Cortex of kidney (tissue), 1 donor: ENCODE measurements at places on chromosomes 4 and X.

GRCh38 chr4:106893395-106893881 lies 142.7 kb downstream of the DKK2 start:
- no peak for DNase-seq

- DNase-seq: no peak
Measured at GRCh38 chr4:8688041-8688907, 95.7 kb downstream of the CPZ start.

- no peak for DNase-seq
Measured at GRCh38 chr4:112287258-112287989, 1.7 kb upstream of the TIFA start.

DNA sequence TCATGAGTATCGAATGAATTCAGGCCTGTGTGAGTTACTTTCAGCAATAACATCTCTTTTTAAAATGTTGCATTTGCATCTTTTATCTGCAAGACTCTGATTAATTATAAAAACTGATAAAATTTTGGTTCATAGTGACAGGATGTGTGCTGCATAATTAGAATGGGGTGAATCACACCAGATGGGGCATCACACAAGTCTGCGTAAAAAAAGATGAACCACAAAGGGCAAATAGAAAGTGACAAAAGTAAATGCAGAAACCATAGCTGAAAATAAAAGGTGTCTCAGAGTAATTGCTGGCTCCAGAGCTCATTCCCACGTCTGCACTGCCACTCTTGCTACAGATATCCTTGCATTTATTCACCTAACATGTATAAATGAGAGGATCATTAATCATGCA lies 131.1 kb downstream of the HS3ST1 start:
- no peak for DNase-seq

GRCh38 chr4:145019346-145019745 lies 78.7 kb downstream of the ANAPC10 start:
- no peak for DNase-seq

DNA sequence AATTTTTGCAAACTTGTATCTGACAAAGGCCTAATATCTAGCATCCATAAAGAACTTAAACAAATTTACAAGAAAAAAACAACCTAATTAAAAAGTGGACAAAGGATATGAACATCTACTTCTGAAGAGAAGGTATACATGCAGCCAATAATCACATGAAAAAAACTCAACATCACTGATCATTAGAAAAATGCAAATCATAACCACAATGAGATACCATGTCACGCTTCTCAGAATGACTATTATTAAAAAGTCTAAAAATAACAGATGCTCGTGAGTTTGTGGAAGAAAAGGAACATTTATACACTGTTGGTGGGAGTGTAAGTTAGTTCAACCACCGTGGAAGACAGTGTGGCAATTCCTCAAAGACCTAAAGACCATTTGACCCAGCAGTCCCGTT lies 24.0 kb downstream of the CEP44 start:
- no peak for DNase-seq

- DNase-seq: no peak
Measured at GRCh38 chrX:39602195-39602594, 495.6 kb downstream of the BCOR start.

DNA sequence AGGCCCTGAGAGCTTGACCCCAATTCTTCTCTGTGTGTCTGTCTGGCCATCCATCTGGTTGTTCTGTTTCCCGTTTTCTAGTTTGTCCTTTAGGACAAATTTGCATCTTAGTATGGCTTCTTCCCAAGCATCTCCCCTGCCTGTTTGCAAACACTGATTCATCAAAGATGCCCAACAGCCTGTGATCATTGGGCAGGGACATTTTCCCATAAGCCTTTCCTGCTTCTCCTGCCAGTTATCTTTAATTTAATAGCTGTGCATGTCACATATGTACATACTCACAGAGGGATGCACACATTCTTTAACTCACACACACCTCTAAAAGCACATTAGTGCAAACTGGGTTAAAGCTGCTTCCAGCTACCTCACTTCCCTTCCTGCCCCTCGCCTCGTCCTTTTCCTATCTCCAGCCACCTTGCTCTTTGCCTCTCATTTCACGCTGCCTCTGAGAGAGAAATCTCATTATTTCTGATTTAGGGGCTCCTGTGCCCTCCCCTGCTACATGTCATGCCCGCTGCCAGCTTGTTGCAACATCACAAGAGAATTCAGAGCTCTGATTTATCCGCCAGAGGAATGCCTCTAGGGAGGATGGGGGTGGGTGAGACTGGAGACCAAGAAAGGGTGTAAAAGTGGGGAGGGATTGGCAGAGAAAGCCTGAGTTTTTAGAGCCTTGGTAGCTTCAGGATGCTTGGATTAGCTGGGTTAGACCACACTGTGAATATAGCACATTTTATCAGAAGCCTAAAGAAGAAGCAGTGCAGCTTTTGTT lies 100.6 kb downstream of the NHS start:
- DNase-seq: no peak

- no peak for DNase-seq
Measured at GRCh38 chrX:47327902-47328301, 42.5 kb upstream of the ZNF157 start.

DNA sequence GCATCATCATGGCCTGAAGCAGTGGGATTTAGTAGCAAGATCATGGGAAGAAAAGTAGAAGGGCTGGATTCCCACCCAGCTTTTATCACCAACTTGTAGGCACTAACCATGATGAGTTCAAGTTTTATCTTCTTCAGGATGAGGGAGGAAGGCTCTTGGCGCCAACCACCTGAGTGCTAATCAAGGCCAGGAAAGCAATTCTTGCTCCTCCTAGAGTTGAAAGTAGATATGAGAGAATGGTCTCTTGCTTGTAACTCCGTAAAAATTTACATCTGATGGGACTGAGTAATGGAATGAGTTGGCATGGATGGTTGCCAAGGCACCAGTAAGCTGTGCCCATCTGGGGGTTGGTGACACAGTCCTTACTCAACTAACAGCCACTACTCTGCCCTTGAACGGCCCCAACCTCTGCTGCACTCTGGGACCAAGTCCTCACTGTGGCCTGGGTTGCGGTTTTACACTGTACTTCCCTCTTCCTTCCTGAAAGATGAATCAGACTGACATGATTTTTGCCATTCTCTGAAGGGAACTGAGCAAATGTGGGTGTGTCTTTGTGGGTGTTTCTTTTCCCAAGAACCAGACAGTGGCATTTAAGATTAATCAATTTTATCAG lies 39.4 kb upstream of the NDP start:
- no peak for DNase-seq

DNA sequence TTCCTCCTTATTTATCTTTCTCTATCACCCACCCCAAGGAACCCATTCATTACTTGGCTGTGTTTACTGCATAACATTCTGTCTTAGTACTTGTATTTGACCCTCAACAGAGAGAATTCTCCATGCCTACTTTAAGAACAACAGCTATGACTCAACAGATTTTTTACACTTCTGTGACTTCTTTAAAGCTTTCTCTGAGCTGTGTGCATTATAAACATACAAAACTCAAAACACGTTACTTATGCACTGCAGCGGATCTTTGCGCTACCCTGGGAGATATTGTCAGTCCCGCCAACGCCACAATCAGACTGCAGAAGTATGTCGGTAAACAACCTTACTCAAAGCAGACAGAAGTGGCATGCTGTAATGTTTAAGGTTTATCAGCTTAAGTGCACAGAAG lies 35.1 kb downstream of the PRKX start:
- DNase-seq: no peak

DNA sequence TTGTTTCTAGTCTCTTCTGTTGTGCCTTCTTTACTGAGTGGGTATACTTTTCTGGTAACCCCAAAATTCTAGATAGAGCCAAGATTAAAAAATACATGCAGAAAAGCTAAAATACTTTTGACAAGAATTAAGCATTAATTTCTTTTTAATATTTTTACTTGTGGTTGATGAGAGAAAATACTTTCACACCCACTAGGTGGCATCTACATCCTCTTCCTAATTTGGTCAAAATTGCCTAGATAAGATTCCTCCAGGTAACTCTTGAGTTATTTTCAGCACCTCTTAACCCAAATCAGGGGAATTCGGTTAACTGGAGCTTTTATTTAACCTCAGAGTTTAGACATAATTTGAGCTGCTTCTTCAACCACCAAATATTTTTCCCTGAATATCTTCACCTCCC lies 28.4 kb upstream of the COX7B2 start:
- no peak for DNase-seq

DNA sequence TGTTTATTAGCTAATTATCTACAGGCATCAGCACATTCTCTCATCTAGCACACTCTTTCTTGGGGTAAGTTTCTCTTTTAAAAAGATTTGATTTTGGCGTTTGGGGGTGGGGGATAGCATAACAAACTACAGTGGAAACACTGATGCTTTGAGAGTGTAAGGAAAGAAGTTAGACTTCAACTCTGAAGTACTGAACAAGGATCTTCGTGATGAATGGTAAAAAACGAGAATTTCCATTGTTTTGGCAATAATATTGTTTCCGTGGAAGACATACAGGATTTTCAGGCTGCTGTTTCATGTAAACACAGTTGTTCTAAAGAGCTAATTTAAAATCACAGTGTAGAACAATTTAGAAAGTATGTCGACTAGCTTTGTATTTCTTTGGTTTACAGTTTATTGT lies 451 bp downstream of the LPAR4 start:
- no peak for DNase-seq

GRCh38 chrX:155899366-155899765 lies 18.2 kb downstream of the VAMP7 start:
- no peak for DNase-seq

GRCh38 chrX:136166221-136166855 lies 19.0 kb downstream of the FHL1 start:
- DNase-seq: no peak

DNA sequence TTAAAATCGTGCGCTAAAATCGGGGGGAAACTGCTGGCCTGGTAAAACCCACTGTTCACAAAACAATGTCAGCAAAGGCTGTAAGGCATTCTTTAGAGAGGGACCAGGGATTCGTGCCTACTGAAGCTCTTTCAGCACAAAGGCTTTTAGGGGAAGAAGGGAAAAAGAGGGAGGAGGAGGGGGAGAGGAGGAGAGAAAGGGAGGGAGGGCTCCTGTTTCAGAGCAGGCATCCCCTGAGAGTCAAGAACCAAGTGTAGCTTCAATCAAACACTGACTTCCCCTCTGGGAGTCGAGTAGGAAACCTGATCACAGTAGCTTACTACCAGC lies 9.5 kb downstream of the BCOR start:
- DNase-seq: no peak

GRCh38 chr4:70713453-70714078 lies 8.2 kb upstream of the RUFY3 start:
- DNase-seq: no peak

DNA sequence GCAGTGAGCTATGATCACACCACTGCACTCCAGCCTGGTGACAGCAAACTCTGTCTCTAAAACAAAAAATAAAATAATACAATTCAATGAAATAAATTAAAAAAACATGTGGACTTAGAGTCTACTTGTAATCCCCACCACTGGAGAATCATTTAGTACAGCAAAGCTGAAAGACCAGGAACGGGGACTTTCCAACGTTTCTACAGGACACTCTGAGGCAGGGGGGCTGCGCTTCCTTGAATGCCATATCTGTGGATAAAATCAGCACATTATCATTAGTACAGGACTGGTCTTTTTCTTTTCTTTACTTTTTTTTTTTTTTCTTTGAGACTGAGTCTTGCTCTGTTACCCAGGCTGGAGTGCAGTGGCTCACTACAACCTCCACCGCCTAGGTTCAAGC lies 124.8 kb downstream of the MXRA5 start:
- no peak for DNase-seq

DNA sequence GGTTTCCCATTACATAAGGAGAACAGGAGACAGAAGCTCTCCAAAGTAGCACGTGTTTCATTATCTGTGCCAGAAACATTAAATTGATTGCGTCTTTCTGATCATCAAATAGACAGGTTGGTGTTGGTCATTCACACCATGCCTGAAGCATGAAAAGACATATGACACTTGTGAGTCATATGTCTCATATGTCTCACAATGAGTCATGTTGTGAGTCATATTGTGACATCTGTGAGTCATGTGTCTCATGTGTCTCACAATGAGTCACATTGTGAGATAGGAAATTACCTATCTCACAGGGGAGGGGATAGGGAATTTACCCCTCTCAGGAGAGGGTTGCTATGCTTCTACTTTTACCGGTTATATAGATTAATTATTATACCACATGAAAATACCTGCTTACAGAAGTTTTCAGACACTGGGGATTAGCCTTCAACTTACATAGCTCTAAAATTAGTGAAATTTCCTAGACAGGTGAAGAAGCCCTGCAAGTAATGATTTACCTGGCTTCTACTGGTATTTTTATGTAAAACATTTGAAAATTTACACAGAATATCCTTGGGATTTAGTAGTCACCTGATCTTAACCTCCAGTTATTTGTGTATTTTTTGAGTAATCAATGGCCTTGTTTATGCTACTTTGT lies 80.8 kb downstream of the NPFFR2 start:
- DNase-seq: no peak

GRCh38 chr4:4647041-4647440 lies 105.2 kb upstream of the STX18 start:
- DNase-seq: no peak

DNA sequence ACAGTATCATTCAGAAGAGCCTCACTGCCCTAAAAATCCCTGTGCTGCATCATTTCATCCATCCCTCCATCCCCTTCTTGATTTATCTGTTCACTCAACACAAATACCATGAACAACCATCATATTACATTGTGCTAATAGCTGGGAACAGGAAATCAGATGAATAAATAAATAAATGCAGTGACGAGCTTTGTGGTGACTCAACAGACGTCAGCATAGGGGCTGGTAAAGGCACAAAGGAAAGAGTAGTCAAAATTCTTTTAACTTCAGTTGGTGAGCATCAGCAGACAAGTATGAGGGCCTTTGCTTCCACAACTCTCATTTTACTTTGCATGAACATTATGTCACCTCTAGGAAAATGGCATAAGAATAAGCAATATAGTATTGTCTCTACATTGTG lies 65.5 kb downstream of the EDNRA start:
- DNase-seq: no peak

- DNase-seq: no peak
Measured at GRCh38 chrX:3963980-3964379, 250.5 kb upstream of the PRKX start.

- DNase-seq: no peak
Measured at GRCh38 chrX:155968326-155968661, 29.2 kb upstream of the IL9R start.

- no peak for DNase-seq
Measured at GRCh38 chr4:7818399-7818911, 121.2 kb downstream of the AFAP1 start.

DNA sequence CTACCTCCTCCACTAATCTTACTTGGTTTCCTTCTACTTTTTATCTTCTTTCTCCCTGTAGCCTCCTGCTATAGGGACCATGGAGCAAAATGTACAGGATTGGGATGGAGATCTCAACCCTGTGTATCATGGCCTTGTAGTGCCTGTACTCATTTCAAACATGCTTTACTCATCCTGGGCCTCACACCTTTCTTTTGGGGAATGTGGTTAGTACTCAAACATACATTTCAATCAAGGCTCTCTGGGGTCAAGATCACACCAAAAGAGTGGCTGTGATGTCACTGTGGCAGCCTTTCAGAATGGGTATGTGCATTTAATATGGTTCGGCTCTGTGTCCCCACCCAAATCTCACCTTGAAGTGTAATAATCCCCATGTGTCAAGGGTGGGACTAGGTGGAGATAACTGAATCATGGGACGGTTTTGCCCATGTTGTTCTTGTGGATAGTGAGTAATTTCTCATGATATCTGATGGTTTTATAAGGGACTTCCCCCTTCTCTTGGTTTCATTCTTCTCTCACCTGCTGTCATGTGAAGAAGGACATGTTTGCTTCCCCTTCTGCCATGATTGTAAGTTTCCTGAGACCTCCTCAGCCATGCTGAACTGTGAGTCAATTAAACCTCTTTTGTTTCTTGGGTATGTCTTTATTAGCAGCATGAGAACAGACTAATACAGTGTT lies 205.1 kb downstream of the RASL11B start:
- DNase-seq: no peak

- DNase-seq: no peak
Measured at GRCh38 chr4:139606579-139607501, 50.8 kb upstream of the SETD7 start.
